ENCODE measurements at places on chromosomes 4 and X.

- no peak for DNase-seq
These were observed 139.5 kb downstream of the STIM2 start for GRCh38 chr4:27000122-27000521.

DNA sequence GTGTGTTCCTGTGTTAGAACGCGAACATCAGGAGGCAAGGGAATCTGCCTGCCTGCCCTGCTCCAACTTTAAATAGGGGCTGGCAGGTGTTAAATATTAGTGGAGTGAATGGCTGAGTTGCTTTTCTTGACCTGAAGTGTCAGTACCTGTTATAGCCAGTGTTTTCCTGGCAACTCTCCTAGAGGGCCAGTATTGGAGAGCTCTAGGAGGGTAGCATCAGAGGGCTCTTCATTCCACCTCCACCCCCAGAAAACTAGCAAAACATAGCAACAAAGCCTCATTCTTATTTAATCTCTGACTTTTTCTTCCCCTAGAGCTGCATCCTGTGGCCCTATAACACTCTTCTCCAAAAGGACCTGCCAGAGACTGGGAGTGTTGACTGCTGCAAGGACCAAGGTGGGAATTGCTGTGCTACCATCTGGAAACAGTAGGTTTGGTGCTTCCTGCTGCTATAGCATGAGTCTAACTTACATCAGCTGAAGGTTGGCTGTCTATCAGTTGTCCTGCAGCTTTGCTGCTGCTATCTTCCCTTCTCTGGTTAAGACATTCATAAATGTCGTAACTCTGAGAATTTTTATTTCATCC, 33.5 kb downstream of the SGMS2 start:
- DNase-seq, result no peak

DNA sequence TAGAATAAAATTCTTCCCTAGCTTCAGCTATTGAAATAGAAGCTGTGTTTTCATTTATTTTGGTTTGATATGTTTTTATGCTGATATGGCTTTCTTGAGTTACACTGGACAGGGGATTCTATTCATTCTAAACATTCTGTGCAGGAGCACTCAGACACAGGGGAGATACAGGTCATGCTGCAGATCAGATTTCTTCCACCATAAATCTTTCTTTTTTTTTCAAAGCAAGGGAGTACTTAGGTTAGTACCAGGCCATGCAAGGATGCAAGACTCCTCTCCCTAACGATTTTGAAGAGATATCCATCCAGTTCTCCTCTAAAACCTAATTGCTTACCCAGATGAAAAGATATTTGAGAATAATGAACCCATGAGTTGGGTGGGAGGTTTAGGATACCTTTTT, 21.4 kb downstream of the ETDC start:
- DNase-seq, result no peak

DNA sequence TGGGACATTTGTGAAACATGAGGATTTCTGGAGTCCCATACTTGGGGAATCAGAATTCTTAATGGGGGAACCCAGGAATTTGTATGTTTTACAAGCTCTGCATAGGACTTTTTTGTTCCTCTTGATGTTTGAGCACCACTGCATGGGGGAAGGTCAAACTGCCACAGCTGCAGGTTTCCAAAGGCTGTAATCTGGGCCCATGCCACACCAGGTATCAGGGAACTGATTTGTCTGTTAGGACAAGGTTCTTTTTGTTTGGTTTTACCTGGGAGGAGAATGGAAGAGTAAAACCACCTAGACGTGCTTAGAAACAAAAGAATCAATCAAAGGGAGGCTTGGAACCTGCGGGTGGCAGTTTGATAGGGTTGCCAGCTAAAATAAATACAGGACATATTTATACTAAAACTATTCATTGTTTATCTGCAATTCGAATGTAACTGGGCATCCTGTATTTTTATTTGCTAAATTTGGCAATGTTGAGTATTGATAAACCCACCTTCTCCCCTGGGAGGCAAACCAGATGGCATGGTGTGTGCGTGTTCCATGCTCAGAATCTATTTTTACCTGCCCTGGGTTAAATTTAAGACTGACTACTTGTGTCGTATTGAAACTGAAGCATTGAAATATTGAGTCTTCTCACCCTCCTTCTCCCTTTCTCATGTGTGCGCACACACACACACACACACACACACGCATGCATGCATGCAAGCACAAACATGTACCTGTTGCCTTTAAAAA, 63.7 kb downstream of the TMEM164 start:
- no peak for DNase-seq

- no peak for DNase-seq
These were observed 166.4 kb downstream of the PARM1 start for GRCh38 chr4:75099321-75099720.

- peak; percentile 7 for DNase-seq
These were observed 36.0 kb downstream of the PLAC1 start for GRCh38 chrX:134622056-134622812.

DNA sequence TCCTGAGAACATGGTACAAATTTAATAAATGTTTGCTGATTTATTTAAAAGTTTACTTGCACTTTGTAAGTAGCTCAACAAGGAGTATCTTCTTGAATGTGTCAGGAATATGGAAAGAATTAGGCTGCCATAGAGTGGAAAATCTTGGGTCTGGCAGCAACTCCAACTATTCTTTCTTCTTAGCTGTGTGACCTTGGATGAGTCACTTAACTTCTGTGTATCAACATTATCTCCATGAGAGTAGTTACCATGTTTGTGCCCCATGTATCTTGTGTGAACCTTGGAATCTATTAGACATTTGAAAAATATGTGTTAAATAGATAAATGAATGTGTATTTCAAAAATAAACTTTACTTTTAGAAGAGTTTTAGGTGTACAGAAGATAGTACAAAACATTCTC, 348.8 kb downstream of the GBA3 start:
- no peak for DNase-seq

DNA sequence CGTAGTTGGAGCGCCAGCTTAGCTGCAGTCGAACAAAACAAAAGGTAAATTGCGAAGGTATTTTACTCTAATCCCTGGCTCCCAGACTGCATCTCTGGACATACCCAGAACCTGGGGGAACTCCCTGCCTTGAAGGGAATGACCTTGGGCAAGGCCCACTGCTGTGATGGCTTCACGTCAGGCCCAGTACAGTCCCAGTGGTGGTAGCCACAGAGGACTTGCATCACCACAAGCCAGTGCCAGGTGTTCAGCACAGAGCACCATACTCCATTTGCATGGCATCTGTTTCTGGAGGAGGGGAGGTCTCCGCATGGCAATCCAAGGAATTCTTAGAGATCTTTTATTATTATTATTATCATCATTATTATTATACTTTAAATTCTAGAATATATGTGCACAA, 5.6 kb downstream of the ETDA start:
- no peak for DNase-seq

GRCh38 chrX:36609616-36610585, 398.3 kb upstream of the FAM47C start:
- no peak for DNase-seq

GRCh38 chr4:164136180-164136616, 617.7 kb upstream of the SMIM31 start:
- DNase-seq, result no peak
